ENCODE measurements at places on chromosomes 3 and 15.

GRCh38 chr3:76097589-76097969 lies 312.2 kb upstream of the ZNF717 start:
- no peak for DNase-seq

- DNase-seq = no peak
These were observed 102.6 kb downstream of the EFL1 start for GRCh38 chr15:82159922-82160321.

- no peak for DNase-seq
These were observed 151.9 kb upstream of the ARL6 start for GRCh38 chr3:97612632-97613031.

GRCh38 chr3:20645340-20645739 lies 459.3 kb upstream of the SGO1 start:
- no peak for DNase-seq

- peak; percentile 66 for DNase-seq
These were observed at the start of gene SLC9C1 for GRCh38 chr3:112293368-112294321. TSS of gene SLC9C1 (minus strand) at chr3:112294216. CDS start at chr3:112286791, 7,425 bp downstream.

DNA sequence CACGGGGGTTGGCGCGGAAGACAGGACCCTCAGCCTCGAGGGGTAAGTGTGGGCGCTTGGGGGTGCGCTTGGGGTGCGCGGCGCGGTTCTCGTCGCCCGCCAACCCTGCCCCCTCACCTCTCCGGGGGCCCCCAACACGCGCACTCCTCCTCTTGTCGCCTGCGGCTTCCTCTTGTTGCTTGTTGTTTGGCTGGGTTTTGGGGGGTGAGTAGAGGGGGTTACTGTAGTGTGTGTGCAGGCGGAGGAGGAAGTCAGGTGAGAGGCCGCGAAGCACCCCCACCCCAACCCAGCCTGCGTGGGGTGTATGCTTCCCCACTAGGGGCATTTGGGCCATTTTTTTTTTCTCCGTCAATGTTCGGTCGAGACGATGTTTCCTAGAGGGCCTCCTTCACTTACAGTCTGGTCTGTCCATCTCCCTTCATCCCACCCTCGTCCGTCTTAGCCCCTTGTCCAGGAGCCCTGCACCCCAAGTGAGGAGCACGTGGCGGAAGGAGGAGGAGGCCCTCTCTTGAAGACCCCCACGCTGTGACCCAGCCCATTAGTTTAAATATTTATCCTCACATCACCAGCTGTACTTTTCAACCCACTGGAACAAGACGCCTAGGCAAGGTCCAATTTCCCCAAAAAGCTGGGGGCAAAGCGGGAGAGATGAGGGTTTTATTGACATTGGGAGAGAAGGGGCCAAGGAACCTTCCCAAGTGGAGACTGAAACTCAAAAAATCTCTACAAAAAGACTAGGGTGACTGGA lies 20.4 kb upstream of the SATB1 start:
- DNase-seq = no peak

- no peak for DNase-seq
These were observed 53.2 kb downstream of the ACAD9 start for GRCh38 chr3:128932516-128933212.

DNA sequence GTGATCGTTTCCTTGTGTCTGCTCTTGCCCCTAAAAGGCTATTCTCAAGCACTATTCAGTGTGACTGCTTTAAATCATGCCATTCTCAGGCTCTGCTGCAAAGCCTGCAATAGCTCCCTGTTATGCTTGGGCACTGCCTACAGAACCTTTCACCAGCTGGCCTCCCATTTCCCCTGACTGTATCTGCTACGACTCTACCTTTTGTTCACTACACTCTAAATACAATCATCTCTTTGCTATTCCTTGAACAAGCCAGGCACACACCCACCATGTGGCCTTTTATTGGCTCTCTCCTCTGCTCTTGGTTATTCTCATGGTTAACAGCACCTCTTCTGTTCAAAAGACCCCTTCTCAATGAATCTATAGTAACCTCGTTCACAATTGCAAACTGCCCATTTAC lies 29.6 kb upstream of the FNDC3B start:
- DNase-seq = no peak

GRCh38 chr3:32216172-32216783 lies 22.2 kb upstream of the CMTM8 start:
- DNase-seq = peak; percentile 90

DNA sequence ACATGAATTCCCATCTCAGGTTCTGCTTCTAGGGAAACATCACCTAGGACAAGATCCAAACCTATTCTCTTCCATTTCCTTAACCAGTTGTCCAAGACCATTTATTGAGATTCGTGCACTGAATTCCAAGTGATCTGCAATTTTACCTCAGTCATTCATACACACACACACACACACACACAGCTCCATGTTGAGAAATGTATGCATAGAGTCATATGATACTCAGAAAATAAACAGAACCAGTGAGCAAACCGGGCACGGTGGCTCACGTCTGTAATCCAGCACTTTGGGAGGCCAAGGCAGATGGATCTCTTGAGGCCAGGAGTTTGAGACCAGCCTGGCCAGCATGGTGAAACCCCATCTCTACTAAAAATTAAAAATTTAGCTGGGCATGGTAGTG lies 6.1 kb upstream of the KPNA1 start:
- DNase-seq = no peak

- DNase-seq = no peak
These were observed 21.2 kb downstream of the PRKAR2A start for GRCh38 chr3:48826451-48826850.

GRCh38 chr3:197366301-197367044 lies 68.1 kb upstream of the DLG1 start:
- no peak for DNase-seq

DNA sequence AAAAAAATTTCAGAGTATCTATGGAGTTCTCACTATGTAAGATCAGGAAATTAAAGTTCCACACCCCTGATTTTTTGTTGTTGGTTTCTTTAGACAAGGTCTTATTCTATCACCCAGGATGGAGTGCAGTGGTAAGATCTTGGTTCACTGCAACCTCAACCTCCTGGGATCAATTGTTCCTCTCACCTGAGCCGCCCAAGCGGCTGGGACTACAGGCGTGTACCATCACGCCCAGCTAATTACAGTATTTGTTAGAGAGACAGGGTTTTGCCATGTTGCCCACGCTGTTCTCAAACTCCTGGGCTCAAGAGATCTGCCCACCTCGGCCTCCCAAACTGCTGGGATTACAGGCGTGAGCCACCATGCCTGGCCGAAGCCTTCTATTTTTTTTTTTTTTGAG lies 12.4 kb downstream of the QRICH1 start:
- no peak for DNase-seq

- DNase-seq = no peak
These were observed 166.1 kb downstream of the ZNF621 start for GRCh38 chr3:40690749-40691451.

DNA sequence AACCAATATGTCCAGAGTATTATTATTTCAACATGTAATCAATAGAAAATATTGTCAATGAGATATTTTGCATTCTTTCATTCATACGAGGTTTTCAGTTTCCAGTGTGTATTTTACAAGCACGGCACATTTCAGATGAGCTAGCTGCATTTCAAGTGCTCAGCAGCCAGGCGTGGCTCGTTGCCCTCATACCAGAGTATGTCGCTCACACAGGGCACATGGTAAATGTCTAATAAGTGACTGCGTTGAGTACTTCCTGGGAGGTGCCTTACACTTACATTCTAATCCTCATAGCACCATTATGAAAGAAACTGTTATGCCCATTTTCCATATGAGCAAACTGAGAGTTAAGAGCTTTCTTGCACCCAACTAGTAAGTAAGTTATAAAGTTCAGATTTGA lies 47.4 kb downstream of the TMEM266 start:
- no peak for DNase-seq

DNA sequence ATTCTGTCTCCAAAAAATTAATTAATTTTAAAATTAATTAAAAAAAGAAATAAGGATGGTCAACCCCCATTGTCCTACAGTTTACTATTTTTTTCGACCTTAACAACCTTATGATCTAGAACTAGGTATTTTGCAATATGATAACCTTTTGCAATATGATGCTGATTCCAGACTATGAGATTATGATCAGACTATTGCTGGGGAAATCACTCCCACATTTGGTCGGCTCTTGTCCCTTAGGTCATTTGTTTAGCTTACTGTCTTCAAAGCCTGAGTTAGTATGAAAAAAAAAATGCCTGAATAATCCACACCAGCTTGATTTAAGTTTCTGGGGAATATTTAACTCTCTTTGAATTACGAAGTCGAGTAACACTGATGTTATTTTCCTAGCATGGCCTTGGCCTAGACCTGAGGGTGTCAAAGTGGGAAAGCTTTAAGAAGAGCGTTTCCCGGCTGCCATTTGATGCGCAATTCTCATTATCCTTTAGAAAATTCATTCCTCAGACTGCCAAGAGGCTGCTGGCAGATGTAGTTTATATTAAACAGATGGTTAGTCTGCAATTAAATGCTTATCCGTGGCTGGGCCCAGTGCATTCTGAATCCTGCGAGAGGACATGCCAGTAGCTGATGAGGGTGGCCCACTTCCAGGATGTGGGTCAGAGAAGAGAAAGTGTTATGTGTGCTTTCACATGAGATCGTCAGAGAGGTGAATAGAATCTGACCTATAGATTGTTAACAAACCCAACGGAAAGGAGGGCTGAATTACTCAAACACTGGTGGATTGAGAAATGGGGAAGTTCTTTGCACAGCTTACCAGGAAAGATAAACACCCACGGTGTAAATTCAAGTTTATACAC lies 496.0 kb upstream of the THBS1 start:
- no peak for DNase-seq

- DNase-seq = no peak
These were observed 35.6 kb upstream of the FILIP1L start for GRCh38 chr3:100149713-100150415.

DNA sequence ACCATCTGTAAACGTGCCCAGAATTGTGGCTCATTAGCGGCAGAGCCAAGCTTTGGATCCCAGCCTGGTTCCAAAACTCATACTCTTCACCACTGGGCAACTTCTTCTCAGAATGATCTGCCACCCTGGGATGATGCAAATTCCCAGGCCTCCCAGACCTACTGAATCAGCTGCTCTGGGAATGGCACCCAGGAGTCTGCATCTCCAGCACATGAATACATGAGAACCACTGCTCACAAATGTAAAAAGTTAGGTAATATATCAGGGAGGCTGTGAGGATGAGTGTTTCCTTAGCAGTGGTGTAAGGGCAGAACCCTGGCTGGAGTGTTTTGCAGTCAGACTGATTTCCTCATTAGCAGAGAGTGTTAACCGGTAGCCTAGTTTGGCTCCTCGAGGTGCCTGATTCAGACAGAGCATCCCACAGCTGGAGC lies 94.2 kb downstream of the LIPC start:
- DNase-seq = no peak

GRCh38 chr3:127034990-127035652 lies 52.2 kb downstream of the PLXNA1 start:
- DNase-seq = no peak

DNA sequence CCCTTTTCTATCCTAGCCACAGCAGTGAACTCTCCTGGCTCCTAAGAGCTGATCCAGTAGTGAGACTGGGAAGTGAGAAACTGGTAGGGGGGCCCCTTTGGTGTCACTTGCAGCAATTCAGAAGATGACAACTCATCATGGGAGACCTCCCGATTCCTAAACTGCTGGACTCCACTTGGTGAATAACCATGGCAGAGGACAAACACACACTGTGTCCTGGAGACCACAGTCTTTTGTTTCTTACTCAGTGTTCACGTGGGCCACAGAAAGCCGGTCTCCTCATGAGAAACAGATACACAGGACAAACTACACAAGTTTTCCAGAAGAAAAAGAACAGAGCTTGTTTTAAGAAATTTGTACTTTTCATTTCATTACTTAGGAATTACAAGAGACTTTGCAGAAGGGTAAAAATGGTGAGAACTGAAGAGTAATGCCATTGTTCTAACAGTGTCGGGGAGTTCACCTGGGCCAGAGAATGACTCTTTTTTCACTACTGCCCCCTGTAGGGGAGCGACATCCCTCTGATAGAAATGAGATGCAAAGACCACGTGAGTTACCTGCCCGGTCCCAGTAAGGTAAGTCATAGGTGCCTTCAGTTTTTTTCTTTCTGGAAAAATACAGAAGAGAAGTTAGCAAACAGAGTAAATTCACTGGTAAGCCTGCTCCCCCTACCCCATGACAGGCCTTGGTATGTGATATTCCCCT lies 38.1 kb downstream of the ST3GAL6 start:
- no peak for DNase-seq

GRCh38 chr3:98504539-98504938 lies 7.1 kb downstream of the OR5K2 start:
- peak; percentile 17 for DNase-seq

DNA sequence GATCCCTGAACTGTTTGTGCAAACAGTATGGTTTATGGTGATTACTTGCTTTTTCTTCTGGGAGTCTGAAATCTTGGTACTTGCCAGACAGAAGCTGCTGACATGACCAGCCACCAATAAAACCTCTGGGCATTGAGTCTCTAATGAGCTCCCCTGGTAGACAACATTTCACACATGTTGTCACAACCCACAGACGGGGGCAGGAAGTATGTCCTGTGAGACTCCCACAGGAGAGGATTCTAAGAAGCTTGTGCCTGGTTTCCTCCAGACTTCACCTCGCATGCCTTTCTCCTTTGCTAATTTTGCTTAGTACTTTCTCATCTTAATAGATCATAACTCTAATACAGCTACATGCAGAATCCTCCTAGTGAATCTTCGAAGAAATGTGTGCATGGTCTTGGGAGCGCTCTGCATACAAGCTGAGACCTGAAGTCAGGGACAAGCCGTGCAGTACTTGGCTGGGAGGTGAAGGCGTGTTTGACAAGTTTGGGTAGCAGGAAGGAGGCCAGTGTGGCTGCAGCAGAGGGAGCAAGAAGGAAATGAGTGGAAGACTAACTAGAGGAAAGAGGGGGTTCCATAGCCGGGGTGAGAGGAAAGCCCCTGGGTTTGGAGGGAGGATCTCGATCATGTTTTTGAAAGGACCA lies 49.0 kb downstream of the B3GNT5 start:
- no peak for DNase-seq

GRCh38 chr3:48561045-48561736 lies 2.4 kb downstream of the UCN2 start:
- DNase-seq = no peak
